ENCODE measurements at places on chromosomes 7 and 10. TPM values are rescaled to one million over a fixed set of nuclear protein-coding genes. Genes with fewer than 3 reads are reported as not detected.

Gene SPDYE5
- total RNA-seq = 0.11 TPM

Gene CLDN4
- total RNA-seq = 0.20 TPM

Gene CALCR
- total RNA-seq = 2.4 TPM

Gene GRM8
- total RNA-seq = 22.1 TPM

Gene OPN1SW
- total RNA-seq = 0.28 TPM

Gene VIPR2
- total RNA-seq = 11.3 TPM

- H3K27me3 ChIP-seq = no peaks in the 10 kb centered on the region
- no peak overlapping the region for H3K4me3 ChIP-seq
- H3K27ac ChIP-seq = no peak overlapping the region
- no peaks in the 10 kb centered on the region for H3K36me3 ChIP-seq
Observed at GRCh38 chr10:98994030-98994429, 241.6 kb downstream of the HPSE2 start.

DNA sequence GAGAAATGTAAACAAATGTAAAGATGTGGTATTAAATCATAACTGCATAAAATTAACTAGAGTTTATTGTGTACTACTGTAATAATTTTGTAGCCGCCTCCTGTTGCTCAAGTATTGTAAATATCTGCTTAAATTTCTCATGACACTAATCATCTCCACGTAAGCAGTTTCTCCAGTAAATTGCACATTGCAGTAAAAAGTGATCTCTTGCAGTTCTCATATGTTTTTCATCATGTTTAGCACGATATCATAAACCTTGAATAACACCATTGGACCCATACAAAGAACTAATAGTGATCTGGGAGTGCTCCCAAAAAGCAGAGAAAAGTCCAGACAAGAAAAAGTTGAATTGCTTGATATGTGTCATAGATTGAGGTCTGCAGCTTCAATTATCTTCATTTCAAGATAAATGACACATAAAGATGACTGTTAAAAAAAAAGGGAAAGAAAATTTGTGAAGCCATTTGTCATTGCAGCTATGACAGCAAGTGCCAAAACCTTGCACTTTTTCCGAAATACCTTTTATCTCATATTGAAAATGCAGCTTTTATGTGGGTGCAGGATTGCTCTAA, 15.3 kb downstream of the LIPA start:
- no peak overlapping the region for H3K27ac ChIP-seq
- DNase-seq = no peak
- H3K36me3 ChIP-seq = peaks cover 12% of the 10 kb centered on the region
- no peak overlapping the region for H3K4me3 ChIP-seq

- H3K4me1 ChIP-seq = peaks cover 5% of the 10 kb centered on the region
- H3K36me3 ChIP-seq = peaks cover 4% of the 10 kb centered on the region
- no peak overlapping the region for H3K27ac ChIP-seq
- peak; percentile 90 for DNase-seq
- H3K4me3 ChIP-seq = no peak overlapping the region
Observed at GRCh38 chr10:110305767-110306451, 1.2 kb upstream of the SMNDC1 start.

DNA sequence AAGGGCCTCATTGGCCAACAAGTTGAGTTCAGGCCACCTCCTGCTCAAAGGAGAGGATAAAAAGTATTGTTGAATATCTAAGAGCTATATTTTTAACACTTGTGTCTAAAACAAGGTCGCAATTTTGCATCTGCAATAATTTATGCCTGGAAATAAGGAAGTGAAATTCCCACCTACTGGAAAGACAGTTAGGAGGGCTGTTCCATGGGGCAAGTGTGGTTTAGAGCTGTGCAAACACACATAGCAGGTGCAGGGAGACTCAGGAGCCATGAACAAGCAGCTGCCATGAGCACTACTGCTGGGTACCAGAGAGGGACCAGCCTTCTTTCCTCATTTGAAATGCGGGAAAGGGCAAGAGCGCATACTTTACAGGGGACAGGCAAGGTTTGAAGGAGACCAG, 35.5 kb upstream of the IKZF1 start:
- peaks cover 3% of the 10 kb centered on the region for H3K4me1 ChIP-seq
- no peak for DNase-seq
- no peaks in the 10 kb centered on the region for H3K27me3 ChIP-seq
- H3K27ac ChIP-seq = no peak overlapping the region
- H3K4me3 ChIP-seq = no peak overlapping the region

GRCh38 chr10:77192402-77192801, 445.2 kb downstream of the KCNMA1 start:
- no peaks in the 10 kb centered on the region for H3K4me1 ChIP-seq
- H3K36me3 ChIP-seq = no peaks in the 10 kb centered on the region
- H3K27ac ChIP-seq = no peak overlapping the region
- no peak for DNase-seq
- H3K27me3 ChIP-seq = no peaks in the 10 kb centered on the region
- H3K4me3 ChIP-seq = no peak overlapping the region

DNA sequence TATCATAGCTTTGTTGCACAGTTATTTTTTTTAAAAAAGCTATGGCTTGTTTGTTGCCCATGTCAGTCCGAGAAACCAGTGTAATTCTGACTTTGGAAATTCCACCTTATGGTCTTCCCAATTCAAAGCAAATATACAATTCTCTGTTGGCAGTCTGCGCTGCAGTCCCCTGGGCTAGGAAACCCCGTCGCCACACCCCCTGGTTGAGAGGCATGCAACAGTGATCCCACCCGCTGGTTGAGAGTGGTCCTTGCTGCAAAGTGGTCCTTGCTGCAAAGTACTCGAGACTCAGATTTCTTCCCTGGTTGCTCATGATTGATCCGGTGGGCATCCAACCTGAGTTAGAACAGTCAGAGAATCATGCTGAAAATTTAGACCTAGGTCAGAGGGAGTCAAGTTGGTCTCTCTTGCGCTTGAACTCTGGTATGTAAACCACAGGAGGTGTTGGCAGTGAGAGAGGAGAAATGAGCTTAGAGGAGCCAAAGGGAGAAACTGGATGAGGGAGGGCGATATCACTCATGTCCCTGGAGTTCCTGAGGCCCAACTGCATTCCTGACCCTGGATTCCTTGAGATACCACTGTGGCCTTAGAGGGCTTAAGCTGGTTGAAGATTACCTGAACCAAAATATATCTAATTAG, 45.0 kb upstream of the STK17A start:
- H3K27me3 ChIP-seq = no peaks in the 10 kb centered on the region
- no peak overlapping the region for H3K27ac ChIP-seq
- no peak overlapping the region for H3K4me3 ChIP-seq
- peaks cover 7% of the 10 kb centered on the region for H3K4me1 ChIP-seq
- DNase-seq = no peak

DNA sequence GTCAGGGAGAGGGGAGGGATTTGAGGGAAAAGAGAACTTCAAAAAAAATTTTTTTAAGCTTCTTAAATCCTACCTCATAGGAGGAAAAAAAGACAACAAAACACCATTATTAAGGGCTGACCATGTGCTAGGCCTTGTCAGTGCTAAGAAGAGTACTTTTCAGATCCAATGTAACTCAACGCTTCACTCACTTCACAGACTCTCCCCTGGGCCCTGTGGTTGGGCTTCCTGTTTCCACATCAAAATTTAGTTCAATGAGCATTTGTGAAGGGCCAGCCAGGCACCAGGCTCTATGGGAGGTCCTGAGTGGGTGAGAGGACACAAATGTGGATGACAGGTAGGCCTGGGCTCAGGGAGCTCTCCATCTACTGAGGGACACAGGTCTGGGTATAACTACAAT, 249.8 kb downstream of the PTEN start:
- DNase-seq = no peak
- H3K36me3 ChIP-seq = no peaks in the 10 kb centered on the region
- no peak overlapping the region for H3K4me3 ChIP-seq
- H3K27me3 ChIP-seq = no peaks in the 10 kb centered on the region
- H3K27ac ChIP-seq = no peak overlapping the region

DNA sequence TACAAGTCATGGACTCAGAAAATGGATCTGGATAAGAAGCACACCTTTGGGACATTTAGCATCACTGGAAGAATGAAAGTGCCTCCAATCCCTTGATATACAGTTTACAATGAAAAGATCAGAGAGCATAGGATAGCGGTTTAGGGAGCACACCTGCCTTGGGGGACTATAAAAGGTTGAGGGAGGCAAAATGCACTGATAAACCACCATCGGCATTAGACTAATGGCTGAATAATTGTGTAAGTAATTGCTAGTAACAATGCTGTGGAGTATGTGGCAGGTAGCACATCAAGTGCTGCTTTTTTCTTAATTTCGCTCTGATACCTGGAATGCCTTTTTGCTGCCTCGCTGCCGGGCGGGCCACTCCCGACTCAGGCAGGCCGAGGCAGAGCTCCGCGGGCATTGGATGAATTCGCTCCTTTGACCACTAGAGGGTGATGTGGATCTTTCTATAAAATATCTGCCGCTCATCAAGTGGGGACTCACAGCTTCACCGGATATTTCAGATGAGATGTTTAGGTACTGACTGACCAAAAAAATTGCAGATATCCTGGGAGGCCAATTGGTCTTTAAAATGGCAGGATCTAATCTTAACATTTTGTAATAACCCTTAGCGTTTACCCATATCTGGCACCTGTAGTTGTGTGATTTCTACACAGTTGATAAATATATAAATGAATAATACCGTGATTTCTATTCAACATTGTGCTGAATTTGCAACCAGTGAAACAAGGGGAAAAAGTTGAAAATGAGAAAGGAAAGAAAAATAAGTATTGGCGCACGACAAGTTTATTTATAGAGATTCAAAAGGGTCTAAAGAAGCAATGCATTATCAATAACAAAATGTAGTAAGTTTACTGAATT, 116.8 kb upstream of the PRSS1 start:
- no peak overlapping the region for H3K4me3 ChIP-seq
- DNase-seq = peak; percentile 55
- peaks cover 3% of the 10 kb centered on the region for H3K27me3 ChIP-seq
- no peaks in the 10 kb centered on the region for H3K36me3 ChIP-seq
- no peaks in the 10 kb centered on the region for H3K4me1 ChIP-seq
- no peak overlapping the region for H3K27ac ChIP-seq

GRCh38 chr7:47885309-47885986, 62.8 kb downstream of the PKD1L1 start:
- no peak for DNase-seq
- no peaks in the 10 kb centered on the region for H3K27me3 ChIP-seq
- no peak overlapping the region for H3K4me3 ChIP-seq
- peaks cover 48% of the 10 kb centered on the region for H3K4me1 ChIP-seq
- peak overlapping the region; percentile 18 for H3K27ac ChIP-seq

- no peak overlapping the region for H3K4me3 ChIP-seq
- no peaks in the 10 kb centered on the region for H3K27me3 ChIP-seq
- DNase-seq = no peak
- H3K27ac ChIP-seq = peak overlapping the region; percentile 45
Observed at GRCh38 chr10:104300002-104300735, 31.2 kb downstream of the GSTO2 start.

DNA sequence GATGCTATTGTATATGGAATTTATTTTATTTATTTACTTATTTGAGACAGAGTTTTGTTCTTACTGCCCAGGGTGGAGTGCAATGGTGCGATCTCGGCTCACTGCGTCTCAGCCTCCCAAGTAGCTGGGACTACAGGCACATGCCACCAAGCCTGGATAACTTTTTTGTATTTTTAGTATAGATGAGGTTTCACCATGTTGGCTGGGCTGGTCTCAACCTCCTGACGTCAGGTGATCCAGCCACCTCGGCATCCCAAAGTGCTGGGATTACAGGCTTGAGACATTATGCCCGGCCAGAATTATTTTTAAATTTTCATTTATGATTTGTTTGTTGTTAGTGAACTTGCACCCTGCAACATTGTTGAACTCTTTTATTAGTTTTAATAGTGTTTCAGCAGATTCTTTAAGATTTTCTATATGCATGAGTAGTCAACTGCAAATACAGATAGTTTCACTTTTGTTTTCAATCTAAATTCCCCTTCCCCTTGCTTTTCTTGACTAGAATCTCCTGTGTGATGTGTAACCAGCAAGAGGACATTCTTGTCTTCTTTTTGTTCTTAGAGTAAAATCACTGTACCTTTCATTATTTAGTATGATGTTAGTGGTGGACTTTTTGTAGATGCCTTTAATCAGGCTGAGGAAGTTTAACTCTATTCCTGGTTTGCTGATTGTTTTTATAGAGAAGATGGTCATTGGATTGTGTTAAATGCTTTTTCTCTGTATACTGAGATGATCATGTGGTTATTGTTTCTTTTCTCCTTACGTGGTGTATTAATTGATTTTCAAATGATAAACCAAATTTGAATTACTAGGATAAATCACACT, 27.8 kb downstream of the ZNF33A start:
- no peak overlapping the region for H3K4me3 ChIP-seq
- peaks cover 15% of the 10 kb centered on the region for H3K36me3 ChIP-seq
- no peak overlapping the region for H3K27ac ChIP-seq
- H3K4me1 ChIP-seq = no peaks in the 10 kb centered on the region
- no peak for DNase-seq

- H3K27ac ChIP-seq = no peak overlapping the region
- no peaks in the 10 kb centered on the region for H3K36me3 ChIP-seq
- no peak for DNase-seq
- no peaks in the 10 kb centered on the region for H3K27me3 ChIP-seq
Observed at GRCh38 chr7:37284805-37285231, 163.8 kb downstream of the ELMO1 start.

DNA sequence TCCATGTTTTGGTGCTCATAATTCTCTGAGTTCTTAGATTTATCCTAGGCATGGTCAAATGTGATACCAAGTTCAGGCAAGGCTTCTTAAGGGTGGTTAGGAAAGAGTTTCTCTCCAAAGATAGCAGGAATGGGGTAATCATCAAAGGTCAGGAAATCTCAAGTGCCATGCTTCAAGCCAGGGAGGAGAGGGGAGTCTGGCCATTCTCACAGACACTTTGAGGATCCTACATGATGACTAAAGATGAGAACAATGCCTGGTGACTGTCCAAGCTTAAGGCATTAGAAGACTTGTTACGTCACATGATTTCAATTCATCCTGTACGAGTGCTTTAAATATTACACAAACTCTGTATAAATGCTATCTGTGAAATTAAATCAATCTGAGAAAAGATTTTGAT, 59.4 kb downstream of the POM121L12 start:
- H3K27ac ChIP-seq = no peak overlapping the region
- H3K27me3 ChIP-seq = no peaks in the 10 kb centered on the region
- no peaks in the 10 kb centered on the region for H3K36me3 ChIP-seq
- no peak for DNase-seq
- H3K4me1 ChIP-seq = no peaks in the 10 kb centered on the region
- H3K4me3 ChIP-seq = no peak overlapping the region

- peak overlapping the region; percentile 90 for H3K27ac ChIP-seq
- peaks cover 6% of the 10 kb centered on the region for H3K27me3 ChIP-seq
- peak overlapping the region; percentile 91 for H3K4me3 ChIP-seq
- DNase-seq = peak; percentile 42
- H3K36me3 ChIP-seq = no peaks in the 10 kb centered on the region
Observed at GRCh38 chr7:85185424-85186082, 1.3 kb downstream of the SEMA3D start.

DNA sequence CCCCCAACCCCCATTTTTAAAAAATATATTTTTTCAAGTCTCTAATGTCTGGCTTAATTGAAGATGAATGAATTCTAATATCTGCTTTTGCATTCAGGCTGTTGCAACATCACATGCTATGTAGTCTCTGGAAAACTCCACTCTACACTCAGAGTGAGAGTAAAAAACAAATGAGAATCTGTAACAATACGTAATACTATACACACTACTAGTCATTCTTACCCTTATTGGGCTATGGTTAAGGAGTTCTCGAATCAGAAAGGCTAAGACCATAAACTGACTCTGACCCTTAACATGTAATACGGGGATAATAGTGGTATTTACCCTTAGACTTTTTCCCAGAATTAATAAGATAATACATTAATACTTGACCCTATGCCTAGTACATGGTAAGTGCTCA, 42.9 kb upstream of the TMEM168 start:
- H3K27me3 ChIP-seq = no peaks in the 10 kb centered on the region
- H3K27ac ChIP-seq = no peak overlapping the region
- no peak overlapping the region for H3K4me3 ChIP-seq
- H3K36me3 ChIP-seq = peaks cover 3% of the 10 kb centered on the region
- no peaks in the 10 kb centered on the region for H3K4me1 ChIP-seq

All from spinal cord (tissue), 10 donors.